ENCODE measurements at places on chromosomes 12 and 14.

DNA sequence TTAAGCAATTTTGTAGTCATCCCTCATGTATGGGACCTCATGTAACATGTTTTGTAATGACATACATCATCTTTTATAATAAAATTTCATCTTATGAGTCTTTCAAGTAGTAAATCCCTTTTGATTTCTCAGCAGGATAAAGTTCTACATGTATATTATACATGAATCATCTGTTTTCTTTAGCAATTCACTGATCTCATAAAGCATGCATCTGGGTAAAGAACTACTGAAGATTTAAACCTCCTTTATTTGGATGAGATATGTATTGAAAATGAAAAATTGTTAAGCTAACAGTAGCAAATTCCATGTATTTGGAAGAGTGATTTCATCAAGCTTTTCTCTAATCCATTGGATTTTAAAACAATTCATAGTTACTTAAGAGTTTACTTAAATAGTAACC is 126.9 kb downstream of the KITLG start:
- peak; percentile 51 for DNase-seq

DNA sequence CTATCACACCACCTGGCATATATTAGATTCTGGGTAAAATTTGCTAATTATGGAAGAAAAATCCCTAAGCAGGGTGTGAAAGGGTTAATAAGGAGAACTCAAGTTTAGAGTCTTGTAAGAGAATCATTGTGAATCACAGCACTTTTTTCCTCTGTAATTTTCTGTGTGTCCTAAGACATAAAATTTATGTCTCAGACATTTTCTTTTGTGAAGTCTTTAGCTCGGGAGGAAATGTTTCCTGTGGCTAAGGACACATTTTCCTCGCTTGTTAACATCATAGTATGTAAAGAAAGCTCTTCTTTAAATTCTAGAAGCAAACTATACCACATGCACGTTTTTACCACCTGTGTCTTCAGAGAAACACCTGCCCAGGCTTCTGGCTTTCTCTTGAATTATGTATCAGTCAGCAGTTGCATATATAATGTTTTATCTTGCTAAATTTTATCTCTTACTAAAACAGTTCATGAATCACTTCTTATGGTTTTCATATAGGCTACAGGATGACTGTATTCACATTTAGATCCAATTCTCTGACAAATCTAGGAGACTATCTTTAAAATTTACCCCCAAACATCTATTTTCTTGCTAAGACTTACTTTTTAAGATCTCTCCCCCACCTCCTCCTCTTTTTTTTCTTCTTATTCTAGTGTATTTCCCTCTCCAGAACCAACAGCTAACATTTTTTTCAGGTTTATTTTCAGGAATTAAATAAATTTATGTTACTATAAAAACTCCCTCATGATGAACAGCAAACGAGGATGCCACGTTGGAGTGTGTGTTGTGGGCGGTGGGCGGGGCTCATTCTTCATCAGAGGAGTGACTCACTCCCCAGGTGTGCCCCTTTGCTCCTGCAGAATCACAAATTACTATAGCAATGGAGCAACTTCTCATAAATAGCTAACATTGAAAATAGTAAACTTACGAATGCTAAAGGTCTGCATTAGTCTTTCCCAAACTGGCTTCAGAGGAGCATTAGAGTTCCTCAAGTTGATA is 11.6 kb upstream of the CSRP2 start:
- DNase-seq, result no peak

- DNase-seq, result no peak
These were observed 9.2 kb upstream of the LYZ start for GRCh38 chr12:69338936-69339335.

GRCh38 chr12:60539592-60539991 is 943.8 kb downstream of the SLC16A7 start:
- DNase-seq, result peak; percentile 70

DNA sequence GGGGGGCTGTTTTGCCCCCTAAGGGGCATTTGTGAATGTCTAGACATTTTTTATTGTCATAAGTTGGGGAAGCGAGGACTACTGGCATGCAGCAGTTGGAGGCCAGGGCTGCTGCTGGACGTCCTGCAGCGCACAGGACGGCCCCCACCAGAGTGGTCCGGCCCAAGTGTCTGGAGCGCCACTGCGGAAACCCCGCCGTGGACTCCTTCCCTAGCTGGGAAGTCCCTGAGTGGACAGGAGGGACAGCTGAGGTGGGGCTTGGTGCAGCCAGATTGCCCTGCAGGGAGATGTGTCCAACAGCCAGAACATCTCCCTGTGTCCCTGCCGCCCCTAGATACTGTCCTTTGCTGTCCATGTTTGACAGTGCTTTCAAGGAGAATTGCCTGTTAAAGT is 5.5 kb downstream of the CKB start:
- DNase-seq, result no peak

- peak; percentile 57 for DNase-seq
These were observed 149.2 kb upstream of the FUT8 start for GRCh38 chr14:65263177-65263788.

DNA sequence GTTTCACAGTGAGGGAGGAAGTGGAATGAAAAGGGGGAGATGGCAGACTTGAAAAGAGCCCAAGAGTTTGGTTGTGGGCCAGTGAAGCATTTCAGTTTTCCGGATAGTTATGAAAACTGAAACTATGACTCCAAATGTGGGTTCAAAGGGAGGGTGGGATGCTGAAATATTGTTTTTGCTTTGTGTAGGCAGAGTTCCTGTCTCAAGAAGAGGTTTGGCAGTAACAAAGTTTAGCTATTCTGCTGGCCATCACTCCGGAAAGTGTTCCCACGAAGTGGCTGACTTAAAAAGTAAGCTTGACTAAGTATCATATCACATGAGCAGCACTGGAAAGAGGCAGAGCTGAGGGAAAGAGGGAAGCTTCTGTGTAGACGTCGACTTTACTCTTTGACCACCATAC is 85.2 kb downstream of the CAND1 start:
- DNase-seq, result no peak

- DNase-seq, result no peak
These were observed 67.3 kb upstream of the GALNT9 start for GRCh38 chr12:132396657-132397056.

- DNase-seq, result peak; percentile 50
These were observed 46.0 kb downstream of the MYO1H start for GRCh38 chr12:109393437-109394345.

DNA sequence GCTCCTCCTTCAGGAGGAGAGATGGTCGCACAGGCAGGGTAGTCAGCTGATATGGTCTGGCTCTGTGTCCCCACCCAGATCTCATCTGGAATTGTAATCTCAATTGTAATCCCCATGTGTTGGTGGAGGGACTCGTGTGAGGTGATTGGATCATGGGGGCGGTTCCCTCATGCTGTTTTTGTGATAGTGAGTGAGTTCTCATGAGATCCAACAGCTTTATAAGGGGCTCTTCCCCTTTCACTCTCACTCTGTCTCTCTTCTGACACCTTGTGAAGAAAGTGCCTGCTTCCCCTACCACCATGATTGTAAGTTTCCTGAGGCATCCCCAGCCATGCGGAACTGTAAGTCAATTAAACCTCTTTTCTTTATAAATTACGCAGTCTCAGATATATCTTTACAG is 218.9 kb upstream of the TMTC1 start:
- no peak for DNase-seq

DNA sequence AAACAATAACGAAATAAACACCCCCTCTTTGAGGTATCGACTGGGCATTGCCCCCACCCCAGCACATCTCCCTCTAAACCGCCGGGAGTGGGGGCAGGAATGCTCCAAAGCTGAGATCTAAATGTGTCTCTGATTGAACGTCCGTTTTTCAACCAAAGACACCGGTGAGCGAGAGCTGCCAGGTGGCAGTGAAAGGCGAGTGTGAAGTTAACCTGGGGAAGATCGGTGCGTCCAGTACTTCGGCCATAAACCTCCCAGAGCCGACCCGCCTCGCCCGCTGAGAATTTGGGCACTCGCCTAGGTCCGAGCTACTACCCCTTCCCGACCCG is 625 bp downstream of the ANGEL1 start:
- no peak for DNase-seq

DNA sequence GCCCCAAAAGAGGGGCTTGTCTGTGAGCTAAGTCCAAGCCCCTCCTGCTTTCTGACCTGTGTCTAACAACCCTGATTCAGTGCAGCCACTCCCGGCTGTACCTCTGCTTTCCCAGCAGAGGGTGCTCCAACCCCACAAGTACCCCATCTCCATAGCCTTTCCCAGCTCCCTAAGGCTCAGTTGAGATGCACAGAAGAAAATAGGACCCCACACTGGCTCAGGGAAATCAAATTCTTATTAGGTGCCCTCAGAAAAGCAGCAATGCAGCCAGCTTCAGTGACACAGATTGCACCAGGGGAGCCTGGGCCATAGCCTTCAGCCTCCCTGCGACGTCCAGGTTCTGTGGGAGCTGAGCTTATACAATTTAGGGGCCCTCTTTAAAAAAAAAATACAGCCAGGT is 49.9 kb downstream of the LRRC74A start:
- peak; percentile 59 for DNase-seq

DNA sequence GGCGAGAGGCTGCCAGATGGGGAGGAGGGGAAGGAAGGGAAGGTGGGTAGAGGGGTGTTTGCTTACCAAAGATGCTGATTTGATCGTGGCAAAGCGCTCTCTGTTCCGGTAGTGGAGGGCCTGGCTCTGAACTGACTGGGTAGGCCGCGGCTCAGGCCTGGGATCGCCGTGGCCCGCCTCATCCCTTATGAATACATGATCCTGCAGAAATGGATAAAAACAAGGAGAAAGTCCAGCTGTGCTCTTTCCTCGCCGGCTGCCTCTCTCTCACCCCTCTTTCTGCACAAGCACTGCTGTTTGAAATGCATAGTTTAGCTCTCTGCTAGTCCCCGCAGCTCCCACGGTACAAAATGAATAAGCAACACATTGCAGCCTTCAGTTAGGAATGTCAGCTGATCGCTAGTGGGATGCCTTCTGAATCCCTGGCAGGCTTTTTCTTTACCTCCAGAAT is 53.8 kb downstream of the PEBP1 start:
- DNase-seq, result peak; percentile 61

DNA sequence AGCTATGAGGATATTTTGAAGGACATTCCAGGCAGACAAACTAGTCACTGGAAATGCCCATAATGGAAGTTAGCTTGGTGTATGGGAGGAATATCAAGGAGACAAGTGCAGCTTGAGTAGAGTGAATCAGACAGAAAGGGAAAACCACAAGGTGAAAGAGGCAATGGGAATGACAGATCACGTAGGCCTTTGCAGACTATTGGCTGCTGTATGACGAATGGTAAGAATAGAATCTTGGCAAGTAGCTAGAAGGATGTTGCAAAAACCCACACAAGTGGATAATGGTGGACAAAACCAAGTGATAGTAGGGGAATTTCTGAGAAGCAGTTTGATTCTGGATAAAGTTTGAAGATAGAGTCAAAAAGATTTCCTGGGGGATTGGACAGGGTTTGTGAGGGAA is 196.9 kb upstream of the NOVA1 start:
- DNase-seq, result peak; percentile 42

DNA sequence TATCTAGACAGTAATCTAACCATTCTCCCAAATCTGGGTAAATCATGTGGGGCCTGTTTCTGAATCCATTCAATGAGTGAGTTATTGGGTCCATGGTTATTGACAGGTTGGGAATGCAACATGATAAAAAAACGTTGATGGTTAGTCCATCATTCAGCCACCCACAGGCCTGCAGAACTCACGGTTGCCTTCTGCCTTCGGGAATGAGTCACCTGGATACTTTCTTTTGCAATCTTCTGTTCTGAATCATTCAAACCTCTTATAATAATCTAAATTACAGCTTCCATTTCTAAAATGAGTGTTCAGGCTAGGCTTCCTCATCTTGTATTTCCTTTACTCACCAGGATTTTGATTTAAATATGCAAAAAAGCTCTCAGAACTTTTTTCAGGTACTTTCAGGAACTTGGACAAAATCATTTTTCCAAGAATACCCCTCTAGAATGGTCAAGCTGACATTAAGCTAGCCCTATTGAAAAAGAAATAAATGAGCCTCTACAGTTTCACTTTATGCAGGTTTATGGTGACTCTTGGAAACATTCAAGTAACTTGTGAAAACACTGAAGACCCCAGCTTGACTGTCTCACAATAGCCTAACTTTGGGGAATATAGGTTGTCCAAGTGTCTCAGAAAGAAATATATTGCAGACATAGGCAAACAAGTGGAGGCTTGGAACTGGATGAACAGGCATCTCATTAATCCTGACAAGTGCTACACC is 94.4 kb downstream of the KCNK10 start:
- no peak for DNase-seq

DNA sequence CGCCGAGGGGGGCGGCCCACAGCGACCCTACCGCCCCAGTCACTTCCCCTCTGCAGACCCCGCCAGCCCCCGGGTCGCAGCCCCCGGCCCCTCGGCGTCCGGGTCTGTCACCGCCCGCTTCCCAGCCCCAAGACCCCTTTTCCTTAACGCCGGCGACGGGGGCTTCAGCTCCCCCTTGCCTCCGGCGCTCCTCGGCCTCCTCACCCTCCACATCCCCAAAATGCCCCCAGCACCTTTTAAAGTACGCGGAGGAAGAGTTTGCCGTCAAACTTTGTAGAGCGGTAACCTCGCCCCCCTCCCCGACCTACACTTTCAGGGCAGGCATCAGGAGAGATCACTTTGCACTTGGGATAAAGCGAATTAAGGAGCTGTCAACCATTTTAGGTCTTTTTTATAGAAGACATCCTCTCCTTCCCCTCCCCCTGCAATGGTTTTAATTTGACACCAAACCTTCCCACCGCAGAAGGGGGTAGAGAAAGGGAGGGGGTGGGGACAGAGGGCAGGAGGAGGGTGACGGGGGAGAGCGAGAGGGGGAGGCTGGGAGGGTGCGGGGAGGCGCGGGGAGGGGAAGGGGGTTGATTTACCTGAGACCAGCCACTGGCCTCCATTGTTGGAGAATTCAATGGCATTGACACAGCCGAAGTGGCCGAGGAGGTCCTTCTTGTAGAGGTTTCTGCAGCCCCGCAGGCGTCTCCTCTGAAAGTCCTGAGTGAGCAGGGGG is 578 bp downstream of the DCAF5 start:
- no peak for DNase-seq

GRCh38 chr12:89701606-89702206 is 6.9 kb downstream of the ATP2B1 start:
- no peak for DNase-seq

- DNase-seq, result peak; percentile 54
These were observed 101.1 kb upstream of the DCD start for GRCh38 chr12:54749191-54749818.

DNA sequence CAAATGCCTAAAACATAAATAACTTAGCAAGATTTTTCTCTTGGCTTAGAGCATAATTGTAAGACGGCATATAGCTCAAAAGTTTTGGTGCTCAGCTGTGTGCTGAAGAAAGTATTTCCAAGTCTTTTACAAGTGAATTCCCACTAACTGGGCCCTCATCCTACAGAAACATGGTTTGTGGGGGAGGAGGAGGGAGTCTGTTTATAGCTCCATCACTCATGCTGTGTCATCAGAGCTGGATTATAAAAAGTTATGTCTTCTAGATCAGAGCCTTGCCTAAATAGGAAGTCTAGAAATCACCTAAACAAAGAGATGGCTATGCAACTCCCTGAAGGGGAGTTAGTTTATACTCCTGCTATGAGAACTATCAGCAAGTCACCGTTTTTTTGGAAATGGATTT is 65.9 kb upstream of the OTOGL start:
- peak; percentile 90 for DNase-seq

Data from HCEC 1CT (cell line).